Thoracic aorta (tissue), 2 donors: ENCODE measurements at places on chromosomes 4 and X. TPM values are rescaled to one million over a fixed set of nuclear protein-coding genes. Genes with fewer than 3 reads are reported as not detected.
A peak's percentile ranks its signal among the peaks of the same experiment; 100 is the strongest.

DNA sequence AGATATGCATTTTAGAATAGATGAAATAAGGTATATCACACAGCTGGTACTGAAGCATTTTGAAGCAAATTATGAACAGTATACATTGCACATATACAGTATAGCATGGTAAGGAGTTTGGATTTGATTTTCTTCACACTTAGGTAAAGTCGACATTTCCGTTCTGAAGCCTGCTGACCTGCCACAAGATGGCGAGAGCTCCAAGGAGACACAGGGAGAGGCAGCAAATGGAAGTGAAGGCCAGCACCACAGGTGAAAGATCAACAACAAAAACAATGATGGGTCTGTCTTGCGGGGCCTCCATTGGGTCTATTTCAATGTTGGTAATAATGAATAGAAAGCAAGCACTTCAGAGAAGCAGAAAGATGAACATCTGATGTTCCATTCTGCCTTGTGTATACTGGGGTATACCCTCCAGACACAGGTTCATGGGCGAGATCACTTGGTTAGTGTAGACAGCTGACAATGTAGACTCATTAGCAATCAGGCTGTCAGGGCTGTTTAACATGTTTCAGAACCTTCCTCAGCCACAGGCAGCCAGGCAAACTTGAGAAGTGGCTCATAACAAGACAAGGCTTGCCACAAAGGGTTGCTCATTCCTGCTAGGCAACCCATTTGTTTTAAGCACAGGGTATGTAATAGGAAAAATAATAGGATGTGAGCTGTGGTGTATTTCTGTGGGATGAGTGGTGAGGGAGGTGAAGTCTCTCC, 21.4 kb upstream of the NOX1 start:
- DNase-seq: no peak

Gene SSX2B
- not detected for total RNA-seq

DNA sequence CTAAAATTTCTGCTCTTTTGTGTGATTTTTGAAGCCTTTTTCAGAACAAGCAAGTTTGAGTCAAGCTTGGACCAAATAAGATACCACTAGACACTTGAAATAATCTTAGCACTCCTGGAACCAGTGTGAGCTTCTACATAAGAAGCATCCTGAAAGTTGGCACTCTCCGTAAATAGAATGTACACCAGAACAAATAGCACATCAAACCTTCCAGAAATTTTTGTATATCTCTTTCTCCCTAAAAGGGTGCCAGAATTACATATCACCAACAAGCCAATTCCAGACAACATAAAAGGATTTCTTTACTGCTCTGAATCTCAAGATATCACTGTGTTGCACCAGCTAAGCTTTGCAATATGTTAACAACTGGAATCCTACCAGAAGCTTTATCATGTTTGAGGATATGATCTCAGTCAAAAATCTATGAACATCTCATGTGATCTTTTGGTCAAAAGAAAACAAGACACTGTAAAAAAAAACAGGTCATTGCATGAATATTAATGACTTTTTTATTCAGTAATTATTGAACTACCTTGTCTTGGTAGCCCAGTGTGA, 117.2 kb downstream of the PRSS12 start:
- DNase-seq: no peak

GRCh38 chr4:23114538-23114937, 421.8 kb downstream of the GBA3 start:
- DNase-seq: no peak

DNA sequence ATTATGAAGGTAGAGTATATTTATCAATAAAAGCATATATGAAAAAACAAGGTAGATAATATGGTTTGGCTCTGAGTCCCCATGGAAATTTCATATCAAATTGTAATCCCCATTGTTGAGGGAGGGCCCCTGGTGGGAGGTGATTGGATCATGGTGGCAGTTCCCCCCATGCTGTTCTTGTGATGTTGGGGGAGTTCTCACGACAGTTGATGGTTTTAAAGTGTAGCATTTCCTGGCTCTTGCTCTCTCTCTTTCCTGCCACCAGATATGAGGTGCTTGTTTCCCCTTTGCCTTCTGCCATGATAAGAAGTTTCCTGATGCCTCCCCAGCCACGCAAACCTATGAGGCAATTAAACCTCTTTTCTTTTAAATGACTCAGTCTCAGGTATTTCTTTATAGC, 260.4 kb downstream of the PPARGC1A start:
- no peak for DNase-seq

GRCh38 chrX:133697656-133698055, 282.4 kb upstream of the GPC4 start:
- no peak for DNase-seq

DNA sequence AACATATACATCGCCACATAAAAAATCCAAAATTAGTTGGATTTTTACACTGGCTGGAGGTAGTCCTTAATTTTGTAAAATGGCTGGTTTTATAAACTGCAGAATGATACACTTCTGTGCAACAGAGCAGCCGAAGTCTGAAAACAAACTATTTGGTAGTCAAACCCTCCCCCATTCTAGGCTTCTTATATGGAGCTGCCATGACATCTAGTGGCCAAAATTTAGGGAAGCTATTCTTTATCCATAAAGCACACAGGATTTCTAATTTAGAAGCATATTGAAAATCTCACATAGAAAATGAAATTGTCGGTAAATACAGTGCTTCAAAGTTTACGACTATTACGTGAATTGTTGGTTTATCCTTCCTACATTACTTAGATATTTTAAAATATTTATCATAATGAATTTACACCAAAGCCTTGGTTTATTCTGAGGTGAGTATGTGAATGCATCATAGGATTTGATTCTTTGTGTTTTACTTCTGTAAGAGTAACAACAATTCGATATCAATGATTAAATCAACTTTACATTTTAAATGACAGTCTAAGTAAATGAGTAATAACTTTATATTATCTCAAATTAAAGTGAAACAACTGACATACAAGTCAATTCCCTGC, 113.4 kb upstream of the FAM241A start:
- no peak for DNase-seq

DNA sequence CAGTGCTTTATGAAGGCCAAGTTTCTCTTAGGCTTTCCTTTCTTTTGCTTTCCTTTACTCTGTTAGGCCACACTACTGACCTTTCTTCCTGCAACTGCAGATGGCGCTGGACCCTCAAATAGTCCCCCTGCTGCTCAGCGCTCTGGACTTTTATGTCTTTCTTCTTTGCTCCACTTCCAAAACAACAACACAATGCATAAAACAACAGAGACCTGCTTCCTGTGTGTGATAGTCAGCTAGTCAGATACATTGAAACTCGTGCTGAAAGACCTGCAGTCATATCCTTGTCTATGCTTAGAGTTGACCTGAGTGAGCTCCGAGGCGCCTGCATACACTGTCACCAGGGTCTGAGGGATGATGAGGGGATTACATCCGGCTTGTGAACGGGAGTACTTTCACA, 108.9 kb upstream of the TEX13D start:
- DNase-seq: no peak

Gene EREG
- total RNA-seq: 7.8 TPM

Gene RASL11B
- total RNA-seq: 5.0 TPM

Gene UPF3B
- 3.7 TPM for total RNA-seq

DNA sequence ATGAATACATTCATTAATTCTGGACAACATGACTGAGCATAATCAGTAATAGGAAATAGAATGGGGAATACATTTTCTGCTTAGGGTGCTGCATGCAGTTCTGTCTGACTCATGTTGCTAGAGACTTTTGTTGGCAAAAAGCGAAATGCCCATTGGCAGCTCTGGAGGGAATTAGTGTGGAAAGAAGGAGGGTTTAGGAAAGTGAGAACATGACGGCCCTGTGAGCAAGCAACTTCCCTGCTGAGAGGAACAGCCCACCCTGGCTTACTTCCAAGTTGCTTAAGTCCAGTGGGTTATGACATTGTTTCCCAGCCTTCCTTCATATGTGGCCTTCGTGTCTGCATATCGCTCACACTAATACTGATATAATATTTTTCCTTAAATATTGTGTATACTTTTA, 13.8 kb downstream of the MAD2L1 start:
- DNase-seq: peak; percentile 86

Gene SLITRK4
- 8.7 TPM for total RNA-seq

DNA sequence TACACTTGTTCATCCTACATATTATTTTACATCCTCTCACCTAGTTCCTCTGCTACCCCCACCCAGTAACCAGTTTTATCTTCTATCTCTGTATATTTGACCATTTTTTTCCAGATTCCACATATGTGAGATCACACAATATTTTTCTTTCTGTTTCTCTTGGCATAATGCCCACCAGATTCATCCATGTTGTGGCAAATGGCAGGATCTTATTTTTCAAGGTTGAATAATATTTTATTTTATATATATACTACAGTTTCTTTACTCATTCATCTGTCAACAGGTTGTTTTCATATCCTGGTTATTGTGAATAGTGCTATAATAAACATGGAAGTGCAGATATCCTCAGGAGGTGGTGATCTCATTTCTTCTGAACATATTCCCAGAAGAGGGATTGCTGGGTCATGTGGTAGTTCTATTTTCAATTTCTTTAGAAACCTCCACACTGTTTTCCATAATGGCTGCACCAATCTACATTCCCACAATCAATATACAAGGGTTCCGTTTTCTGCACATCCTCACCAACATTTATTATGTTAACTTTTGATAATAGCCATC, 48.2 kb downstream of the THAP9 start:
- no peak for DNase-seq

GRCh38 chrX:74493806-74494205, 72.5 kb downstream of the SLC16A2 start:
- no peak for DNase-seq

Gene PRKG2
- total RNA-seq: not detected

DNA sequence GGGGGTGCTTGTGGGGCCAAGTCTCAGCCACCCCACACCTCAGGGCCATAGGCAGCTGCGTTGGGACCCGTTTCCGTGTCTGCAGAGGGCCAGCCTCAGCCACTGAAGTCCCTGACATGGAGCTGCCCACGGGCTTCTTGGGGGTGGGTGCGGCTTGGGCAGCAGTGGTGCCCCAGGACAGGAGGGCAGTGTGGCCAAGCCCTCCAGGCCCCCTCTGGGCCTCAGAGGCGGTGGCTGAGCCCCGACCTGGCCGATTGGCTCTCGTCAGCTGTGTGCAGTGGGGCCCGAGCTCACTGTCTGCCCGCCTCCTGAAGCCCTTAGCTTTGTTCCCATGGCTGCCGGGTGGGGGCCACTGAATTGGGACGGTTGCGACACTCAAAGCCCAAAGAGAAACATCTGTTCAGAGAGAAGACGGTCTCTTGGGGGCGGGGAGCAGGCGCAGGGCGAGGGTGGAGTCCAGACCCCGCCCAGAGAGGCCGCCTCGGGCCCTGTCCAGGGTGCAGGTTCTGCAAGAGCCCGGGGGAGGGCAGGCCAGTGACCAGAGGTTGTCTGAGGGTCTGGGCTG, 9.1 kb downstream of the FGFR3 start:
- no peak for DNase-seq

Gene TBC1D9
- 21.2 TPM for total RNA-seq

GRCh38 chr4:2859514-2859913, 15.9 kb downstream of the ADD1 start:
- no peak for DNase-seq

DNA sequence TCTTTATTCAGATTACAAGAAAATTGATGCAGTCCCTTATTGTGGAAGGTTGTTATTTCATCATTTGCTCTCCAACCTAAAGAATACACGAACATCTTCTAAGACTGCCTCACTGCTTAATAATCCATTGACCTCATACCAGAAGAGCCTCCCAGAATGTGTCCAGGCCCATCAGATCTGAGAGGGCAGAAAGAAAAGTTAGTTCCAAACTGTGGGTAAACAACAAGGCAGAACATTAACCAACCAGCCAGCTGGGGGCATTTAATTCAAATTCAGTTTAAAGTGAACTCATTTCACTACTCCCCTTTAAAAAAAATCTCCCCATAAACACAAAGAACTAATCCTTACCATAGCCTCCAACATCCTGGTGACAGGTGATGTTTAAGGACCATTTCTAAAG, 13.8 kb downstream of the GPC4 start:
- DNase-seq: no peak

DNA sequence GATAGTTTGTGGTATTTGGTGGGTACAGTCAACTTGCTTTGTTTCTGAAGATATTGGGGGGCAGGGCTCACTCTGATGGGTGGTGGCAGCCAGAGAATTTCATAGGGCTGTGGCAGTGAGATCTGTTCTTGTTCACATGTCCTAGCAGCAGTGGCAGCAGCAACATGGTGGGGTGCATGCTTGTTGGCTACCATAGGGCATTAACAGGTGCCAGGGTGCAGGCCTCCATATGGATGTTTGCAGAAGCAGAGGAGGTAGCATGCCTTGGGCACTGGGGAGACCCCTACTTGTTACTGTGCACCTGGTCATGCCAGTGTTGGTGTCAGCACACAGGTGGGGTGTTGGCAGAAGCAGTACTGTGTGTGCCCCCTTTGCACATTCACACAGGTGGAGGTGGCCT, 96.3 kb upstream of the ZC4H2 start:
- DNase-seq: no peak

DNA sequence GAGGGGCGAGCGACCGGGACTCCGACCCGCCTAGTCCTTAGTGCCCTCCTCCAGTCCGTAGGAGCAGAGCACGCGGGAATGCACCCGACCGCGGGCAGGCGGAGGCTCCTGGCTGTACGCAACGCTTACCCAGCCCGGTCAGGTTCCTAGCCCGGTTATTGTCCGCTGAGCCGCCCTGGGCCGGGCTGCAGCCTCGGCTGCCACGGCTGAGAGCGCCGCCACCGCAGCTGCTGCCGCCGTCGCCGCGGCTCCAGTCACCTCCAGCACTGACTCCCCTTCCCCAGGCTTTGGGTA, at the start of gene AMER1:
AMER1 (minus strand) TSS at position 268 of the 294 bp plus-strand sequence. CDS start 12,422 bp downstream, outside the sequence.
- DNase-seq: no peak

- no peak for DNase-seq
These were observed 11.8 kb downstream of the FGFR3 start for GRCh38 chr4:1804638-1805492.

Gene CCDC110
- total RNA-seq: 0.35 TPM

Gene MCF2
- total RNA-seq: 3.8 TPM

DNA sequence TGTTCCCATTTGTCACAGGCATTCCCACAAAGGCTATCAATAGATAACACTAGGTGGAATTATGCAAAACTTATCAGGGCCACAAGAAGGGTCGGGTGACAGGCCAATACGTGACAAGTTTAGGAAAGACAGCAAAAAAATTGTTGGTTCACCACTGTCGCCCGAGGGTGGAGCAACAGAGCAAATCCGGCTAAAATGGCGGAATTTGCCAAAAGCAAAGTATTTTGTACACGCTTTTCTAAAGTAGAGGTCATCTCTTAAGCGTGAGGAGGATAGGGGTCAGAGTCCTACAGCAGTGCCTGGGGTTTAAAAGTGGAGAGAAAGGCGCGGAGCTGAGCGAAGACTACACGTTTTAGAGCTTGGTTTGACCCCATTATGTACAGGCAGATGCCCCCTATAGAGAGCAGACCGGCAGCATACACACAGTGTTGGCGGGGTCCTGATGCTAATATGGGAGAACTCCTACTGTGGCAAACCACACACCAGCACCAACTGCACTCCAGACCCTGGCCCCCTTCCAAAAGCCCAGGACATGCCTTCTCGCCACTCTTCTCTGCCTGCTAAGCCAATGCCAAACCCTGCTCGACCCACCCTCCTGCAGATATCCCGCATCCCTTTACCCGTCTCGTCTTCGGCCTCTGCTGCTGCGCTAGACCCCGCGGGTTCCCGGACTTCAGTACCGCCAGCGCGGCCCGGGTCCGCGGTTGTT, 733 bp downstream of the CCNA2 start:
- peak; percentile 2 for DNase-seq
